ENCODE measurements at places on chromosomes 12 and 14.

DNA sequence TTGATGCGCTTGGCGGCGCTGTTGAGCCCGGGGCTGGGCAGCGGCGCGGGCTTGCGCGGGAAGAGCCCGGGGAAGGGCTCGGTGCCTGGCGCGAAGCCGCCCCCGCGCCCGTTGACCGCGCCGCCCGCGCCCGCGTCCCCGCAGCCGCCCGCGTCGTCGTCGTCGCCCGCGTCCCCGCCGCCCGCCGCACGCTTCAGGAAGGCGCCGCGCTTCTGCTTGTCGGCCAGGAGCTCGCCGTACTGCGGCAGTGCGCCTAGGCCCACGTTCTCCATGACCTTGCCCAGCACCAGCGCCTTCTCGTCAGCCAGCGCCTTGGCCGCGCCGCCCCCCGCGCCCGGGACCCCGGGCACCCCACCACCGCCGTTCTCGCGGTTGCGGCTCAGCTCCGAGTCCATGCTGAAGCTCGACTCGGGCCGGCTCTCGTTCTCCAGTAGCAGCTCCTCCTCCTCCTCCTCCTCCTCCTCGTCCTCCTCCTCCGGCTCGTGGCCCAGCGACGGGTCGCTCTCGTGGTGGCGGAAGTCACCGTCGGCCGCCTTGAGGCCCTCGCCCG lies 97.2 kb downstream of the BCL11B start:
- no peak for DNase-seq

DNA sequence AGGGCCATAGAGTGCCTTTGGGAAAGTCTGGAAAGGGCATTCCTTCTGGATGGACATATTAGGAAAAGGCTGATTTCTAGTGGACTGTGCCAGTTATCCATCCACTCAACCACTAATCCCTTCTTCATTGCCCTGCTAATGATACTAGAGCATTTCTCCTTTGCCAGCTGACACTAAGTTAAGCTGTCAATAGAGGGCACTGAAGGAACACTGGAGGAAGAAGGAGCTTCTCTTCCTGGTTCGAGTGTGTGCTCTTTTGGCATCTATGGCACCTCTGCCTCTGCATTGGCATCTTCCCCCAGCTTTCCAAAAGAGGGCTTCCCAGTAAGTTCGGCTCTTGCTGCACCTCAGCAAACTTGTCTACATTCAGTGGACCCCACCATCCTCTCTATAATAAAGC lies 165.4 kb downstream of the DERA start:
- no peak for DNase-seq

- DNase-seq, result no peak
Measured at GRCh38 chr12:56114084-56114483, 2.3 kb upstream of the RPL41 start.

DNA sequence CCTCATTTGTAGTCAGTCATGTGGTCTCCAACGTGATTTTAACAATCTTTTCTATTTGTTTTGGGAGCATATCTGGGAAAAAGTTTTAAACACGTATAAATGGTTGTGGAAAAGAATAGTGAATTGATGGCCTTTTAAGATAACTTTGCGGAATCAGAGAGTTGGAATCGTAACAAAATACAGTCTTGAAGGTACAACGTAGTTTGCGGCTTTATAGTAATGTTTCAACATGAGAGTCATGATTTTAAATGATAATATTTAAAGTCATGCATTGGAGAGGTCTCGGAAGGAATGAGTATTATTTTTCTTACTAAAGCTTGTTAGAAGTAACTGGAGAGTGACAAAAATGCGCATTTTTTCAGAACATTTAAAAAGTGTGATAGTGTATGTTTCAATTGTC lies 1.6 kb downstream of the AEBP2 start:
- no peak for DNase-seq

- DNase-seq, result no peak
Measured at GRCh38 chr12:82663893-82664292, 22.8 kb upstream of the TMTC2 start.

Data from stimulated activated CD8-positive, alpha-beta memory T cell treated with anti-CD3 and anti-CD28 coated beads, Interleukin-2, amount 100 ng/mL, for 1 hour (primary cell).